Caki2 (cell line): ENCODE measurements at places on chromosomes 5 and 9. TPM values are rescaled to one million over a fixed set of nuclear protein-coding genes. Genes with fewer than 3 reads are reported as not detected.

The FRRS1L gene
- not detected in 2 replicates for total RNA-seq

The GLDC gene
- 14.3 and 21.2 TPM in 2 replicates for total RNA-seq

The ORM1 gene
- not detected in 2 replicates for total RNA-seq

The GGTA1 gene
- not detected in 2 replicates for total RNA-seq

The ACTBL2 gene
- 0.23 and 1.0 TPM in 2 replicates for total RNA-seq

The GHR gene
- total RNA-seq, result not detected in 2 replicates

The TXNDC8 gene
- not detected in 2 replicates for total RNA-seq
